ENCODE measurements at places on chromosomes 12 and 14.

DNA sequence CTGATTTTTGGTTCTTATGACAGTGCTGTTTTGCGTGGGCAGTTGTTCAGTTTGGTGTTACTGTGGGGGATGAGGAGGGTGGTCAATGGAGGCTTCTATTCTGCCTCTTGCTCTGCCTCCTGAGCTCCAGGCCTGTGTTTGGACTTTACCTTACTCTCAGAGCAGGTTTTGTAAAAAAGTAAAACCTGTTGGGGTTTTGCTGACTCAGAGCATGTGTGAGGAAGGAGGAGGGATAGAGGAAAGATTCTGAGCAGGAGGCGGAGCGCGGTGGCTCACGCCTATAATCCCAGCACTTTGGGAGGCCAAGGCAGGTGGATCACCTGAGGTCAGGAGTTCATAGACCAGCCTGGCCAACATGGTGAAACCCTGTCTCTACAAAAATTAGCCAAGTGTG is 6.7 kb downstream of the A2ML1 start:
- DNase-seq: no peak

GRCh38 chr12:111434680-111435338 is 29.1 kb downstream of the SH2B3 start:
- no peak for DNase-seq

GRCh38 chr12:121822393-121823100 is 18.7 kb downstream of the SETD1B start:
- DNase-seq: no peak

- no peak for DNase-seq
These were observed 13.9 kb upstream of the DNAH10 start for GRCh38 chr12:123748161-123748560.

GRCh38 chr14:68230950-68231717 is 411.6 kb downstream of the RAD51B start:
- DNase-seq: no peak

GRCh38 chr14:39015360-39015961 is 87.6 kb downstream of the SEC23A start:
- DNase-seq: no peak

GRCh38 chr14:46091819-46092218 is 559.8 kb downstream of the RPL10L start:
- DNase-seq: no peak

- DNase-seq: no peak
These were observed at the start of gene GNB3 for GRCh38 chr12:6840761-6841515. GNB3 (plus strand) TSS chr12:6840925; CDS start chr12:6841288, 363 bp downstream.

DNA sequence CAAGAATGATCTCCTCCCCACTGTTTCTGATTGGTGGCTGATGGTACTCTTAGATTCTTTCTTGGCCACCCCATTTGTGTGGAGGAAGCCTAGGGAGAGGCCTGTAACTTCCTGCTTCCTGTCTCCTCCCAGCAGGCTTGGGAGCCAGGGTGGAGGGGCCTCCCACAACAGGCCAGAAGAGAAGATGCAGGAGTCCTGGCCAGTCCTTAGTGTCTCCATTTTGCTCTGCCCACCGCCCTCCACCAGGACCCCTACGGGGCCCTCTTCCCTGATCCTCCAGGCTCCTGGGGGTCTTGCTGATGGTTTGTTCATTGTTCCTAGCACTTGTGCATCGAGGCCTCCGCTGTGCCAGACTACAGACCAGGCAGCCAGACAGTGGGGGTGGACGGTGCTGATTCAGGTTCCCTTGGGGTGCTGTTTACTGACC is 6.8 kb downstream of the TSPAN9 start:
- no peak for DNase-seq

DNA sequence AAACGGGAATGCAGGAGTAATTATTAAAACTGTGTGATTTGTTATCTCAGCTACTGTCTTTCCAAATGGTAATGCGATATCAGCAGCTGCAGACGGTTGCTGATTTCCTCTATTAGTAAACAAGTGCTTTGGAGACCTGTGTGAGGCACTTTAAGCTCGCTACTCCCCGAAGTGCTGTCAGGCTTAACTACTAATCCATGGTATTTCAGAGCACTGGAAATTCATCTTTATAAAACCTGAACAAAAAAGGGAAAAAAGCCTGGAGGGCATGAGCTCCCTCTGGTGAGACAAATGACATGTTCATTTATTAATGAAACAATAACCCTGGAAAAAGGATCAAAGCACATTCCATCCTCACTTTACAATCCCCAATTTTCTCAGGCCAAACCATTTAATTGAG is 143.6 kb upstream of the OTX2 start:
- DNase-seq: no peak

- DNase-seq: no peak
These were observed 54.7 kb upstream of the GTF2A1 start for GRCh38 chr14:81275305-81276072.

GRCh38 chr12:29025937-29026336 is 123.1 kb upstream of the FAR2 start:
- no peak for DNase-seq

DNA sequence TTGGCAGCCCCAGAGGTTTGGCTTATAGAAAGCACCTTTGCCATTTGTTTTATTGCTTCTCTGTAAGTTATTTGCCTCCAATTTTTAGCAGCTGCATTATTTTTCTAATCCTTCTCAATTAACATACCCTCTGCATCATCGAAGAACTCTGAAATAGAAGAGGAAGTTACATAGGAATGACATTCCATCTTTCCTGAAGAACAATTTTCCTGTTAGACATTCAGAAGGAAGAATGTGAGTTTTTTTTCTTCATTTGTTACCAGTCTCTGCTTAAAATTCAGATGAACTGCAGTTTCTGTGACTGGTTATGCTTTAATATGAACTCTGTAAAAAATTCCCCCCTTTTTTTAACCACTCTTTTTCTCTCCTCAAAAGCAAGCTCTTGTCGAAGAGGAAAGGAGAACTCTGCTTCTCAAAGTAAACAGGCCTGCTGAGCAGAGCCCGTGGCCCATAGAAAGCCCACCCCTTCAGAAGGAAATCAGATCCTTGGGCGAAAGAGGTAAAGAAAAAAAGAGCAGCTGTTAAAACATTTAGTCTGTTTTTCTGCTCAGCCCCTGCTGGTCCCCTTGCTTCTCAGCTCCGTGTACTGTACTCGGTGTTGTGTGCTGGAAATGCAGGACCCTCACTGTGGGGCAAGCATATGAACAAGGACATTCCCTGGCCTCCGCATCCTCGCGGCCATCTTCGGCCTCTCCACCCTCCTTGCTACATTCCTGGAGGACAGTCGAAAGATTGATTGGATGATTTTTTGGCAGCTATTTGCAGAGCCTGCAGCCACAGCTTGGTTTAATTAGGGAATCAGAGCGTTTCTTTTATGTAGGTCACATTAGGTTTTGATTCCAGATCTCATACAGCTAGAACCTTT is 164.4 kb upstream of the LRIG3 start:
- peak; percentile 36 for DNase-seq

DNA sequence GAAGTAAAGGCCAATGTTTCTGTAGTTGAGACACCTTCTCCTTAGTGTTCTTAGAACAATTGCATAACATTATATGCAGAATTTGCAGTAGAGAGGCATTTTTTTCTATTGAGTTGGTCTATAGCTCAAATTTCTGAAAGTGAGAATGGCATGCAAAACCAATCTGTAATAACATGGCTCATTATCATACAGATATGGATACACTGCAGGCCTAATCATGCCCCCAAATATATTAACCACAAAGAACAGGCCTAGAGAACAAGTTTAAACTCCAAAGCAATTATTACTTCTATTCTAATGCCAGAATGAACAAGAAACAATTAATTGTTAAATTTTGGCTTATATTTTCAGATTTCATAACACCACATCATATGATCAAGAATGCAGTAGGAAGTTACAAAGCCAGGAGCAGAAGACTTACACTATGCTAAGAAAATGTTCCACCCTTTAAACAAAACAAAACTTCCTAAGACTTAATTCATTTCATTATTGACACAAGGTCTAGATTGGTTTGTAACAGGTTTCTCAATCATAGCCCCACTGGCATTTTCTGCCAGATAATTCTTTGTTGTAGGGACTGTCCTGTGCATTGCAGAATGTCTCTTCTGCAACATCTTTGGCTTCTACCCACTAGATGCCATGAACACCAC is 26.9 kb downstream of the TMTC1 start:
- DNase-seq: no peak

DNA sequence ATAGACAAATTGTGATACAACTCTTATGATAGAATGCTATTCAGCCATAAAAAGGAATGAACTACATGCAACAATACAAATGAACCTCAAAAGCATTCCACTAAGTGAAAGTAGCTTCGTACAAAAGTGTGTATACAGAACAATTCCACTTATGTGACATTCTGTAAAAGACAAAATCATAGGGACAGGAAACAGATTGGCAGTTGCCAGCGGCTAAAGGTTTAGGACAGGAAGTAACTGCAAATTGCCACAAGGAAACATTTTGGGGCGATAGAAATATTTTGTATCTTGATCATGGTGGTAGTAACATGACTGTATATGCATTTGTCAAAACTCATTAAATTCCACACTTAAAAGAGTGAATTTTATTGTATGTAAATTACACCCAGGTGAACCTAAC is 113.4 kb downstream of the CAPZA3 start:
- no peak for DNase-seq

- no peak for DNase-seq
These were observed 269.0 kb upstream of the G2E3 start for GRCh38 chr14:30290001-30290400.

- no peak for DNase-seq
These were observed 1.4 kb upstream of the CLMN start for GRCh38 chr14:95320955-95321600.

- DNase-seq: no peak
These were observed 7.3 kb upstream of the BATF start for GRCh38 chr14:75514673-75515628.

DNA sequence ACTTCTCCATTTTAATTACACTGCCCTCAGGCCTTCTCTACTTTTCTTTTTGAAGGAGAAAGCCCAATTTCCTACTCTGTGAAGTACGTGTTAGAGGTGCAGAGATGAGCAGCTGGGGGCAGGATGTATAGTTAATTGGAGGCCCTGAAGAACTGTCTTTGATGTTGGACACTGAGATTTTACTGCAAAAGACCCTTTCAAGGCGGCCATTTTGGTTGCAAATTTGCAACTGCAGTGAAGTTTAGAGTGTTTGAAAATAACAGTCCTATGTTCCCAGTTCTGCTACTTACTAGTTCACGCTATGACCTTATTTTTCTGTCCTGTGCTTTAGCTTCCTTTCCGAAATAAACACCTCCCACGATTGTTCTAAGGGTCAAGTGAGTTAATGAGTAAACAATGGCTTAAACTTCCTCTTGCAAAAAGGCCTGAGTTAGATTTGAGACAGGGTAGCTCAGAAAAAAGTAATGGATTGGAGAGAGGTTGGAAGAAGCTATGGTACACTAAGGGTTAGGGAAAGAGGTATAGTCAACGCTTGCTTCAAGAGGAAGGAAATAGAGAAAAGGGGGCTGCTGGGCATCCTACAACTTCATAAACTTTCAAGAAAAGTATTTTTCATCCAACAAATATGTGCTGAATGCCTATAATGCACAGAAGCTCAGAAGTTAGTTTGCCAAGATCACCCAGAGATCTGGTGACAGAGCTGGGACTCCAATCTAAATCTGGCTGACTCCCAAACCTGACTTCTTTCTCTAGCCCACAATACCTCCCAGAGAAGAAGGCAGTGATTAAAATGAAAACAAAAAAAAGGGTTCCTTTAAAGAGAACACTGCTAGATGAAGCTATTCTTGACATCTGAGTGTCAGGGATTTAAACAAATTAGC is 26.4 kb upstream of the DICER1 start:
- no peak for DNase-seq

DNA sequence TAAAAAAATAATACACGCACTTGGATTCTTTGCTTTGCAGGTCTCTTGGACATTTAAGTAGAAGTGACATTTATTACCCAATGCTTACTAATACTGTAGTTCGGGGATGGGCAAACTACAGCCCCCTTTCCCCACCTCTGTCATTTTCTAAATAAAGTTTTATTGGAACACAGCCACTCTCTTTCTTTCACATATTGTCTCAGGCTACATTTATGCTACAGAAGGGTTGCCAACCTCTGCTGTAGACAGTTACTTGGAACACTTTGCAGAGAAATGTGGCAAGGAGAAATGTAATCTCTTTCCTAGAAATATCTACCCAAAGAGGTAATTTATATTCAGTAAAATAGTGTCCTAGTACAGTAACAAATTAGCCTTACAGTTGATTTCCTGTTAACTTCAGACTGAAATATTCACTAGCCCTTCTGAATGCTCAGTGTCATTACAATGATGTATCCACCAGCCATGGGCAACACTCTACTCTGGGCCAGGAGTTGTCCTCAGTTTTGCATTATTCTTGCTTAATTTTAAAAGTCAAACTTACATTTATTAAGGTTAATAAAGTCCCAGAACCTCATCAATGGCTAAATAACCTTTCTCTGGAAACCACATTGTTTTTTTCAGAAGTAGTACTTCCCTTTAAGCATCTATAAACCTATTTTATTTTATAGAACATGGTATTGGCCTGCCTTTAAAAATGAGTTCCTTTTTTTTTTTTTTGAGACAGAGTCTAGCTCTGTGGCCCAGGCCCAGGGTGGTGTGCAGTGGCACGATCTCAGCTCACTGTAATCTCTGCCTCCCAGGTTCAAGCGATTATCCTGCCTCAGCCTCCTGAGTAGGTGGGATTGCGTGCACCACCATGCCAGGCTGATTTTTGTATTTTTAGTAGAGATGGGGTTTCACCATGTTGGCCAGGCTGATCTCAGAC is 269.6 kb upstream of the AMIGO2 start:
- DNase-seq: no peak

DNA sequence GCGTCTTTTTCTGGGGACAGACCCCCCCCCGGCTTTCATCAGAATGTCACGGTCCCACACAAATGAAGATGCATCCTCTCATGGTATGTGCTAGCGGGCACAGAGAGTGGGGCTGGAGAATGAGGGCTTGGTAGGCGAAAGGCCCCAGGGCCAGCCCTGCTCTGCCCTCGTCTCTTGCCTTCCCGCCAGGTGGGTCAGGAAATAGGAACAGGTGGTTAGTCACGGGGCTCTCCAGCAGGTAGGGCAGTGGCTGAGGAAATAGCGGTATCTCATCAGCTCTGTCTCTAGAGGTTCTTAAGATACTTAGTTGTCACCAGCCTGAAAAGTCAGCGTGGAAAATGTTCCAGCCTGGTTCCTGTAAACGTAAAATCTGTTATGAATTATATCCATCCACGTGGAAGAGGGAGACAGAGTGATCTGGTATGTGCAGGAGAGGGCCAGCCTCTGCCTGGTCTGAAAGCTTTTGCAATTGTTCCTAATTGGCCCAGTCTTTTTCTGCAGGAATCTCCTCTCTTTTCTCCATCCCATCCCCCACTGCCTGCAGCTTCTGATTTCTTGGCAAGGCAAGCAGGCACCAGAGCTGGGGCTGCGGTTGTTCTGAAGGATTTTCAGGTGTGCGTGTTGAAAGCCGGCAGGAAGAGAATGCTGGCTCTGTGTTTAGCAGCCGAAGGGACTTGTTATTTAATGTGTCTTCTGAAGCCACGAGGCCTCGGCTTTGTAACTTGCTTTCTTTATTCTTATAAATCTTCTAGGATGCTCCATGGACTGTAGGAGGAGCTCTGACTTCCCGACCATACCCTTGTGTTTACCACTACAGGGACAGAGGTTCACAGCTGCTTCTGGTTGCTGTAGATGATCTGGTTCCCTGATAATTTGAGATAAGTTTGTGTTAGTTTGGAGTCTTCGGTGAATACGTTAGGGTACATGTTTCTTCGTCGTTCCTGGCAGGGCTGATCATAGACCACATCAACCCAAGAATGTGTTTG is 131.1 kb downstream of the CACNA1C start:
- no peak for DNase-seq

Measured in AG04450 (cell line).